HepG2 (cell line): ENCODE measurements at places on chromosomes 7 and 10.

DNA sequence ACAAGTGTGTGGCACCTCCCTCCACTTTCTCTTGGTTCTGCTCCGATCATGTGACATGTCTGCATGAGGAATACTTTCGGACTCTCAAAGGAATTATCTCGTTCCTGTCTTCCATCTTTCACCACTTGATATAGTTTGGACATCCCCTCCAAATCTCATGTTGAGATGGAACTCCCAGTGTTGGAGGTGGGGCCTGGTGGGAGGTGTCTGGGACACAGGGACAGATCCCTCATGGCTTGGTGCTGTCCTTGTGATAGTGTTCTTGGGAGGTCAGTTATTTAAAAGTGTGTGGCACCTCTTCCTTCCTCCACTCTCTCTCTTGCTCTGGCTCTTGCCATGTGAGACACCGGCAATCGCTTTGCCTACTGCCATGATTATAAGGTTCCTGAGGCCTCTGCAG lies 166.4 kb downstream of the GFRA1 start:
- no peak for DNase-seq

DNA sequence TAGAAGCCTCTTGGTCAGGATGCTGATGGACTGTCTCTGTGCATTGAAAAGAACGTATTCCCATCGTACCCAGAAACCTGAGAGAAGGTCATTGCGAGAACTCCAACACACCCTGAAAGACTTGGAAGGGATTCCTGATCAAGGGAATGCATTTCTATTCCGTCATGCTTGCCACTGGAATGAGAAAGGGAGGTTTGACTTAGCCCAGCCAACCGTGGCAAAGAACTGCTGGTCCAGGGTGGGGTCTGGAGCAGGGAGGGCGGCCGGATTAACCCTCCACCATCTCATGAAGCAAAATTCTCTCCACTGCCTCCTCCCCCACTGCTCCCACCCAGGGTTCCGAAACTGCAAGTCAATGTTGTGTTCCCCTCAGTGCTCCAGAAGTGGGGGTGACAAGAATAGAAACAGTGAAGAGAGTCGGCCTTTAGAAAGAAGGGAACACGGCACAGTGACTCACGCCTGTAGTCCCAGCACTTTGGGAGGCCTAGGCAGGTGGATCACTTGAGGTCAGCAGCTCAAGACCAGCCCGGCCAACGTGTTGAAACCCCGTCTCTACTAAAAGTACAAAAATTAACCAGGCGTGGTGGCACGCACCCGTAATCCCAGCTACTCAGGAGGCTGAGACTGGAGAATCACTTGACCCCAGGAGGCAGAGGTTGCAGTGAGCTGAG lies 137.5 kb upstream of the MGMT start:
- no peak for DNase-seq

- no peak for DNase-seq
These were observed 353.4 kb downstream of the DNAJB6 start for GRCh38 chr7:157690058-157690832.

- DNase-seq: no peak
These were observed 117.7 kb upstream of the TNRC18 start for GRCh38 chr7:5541087-5541992.

DNA sequence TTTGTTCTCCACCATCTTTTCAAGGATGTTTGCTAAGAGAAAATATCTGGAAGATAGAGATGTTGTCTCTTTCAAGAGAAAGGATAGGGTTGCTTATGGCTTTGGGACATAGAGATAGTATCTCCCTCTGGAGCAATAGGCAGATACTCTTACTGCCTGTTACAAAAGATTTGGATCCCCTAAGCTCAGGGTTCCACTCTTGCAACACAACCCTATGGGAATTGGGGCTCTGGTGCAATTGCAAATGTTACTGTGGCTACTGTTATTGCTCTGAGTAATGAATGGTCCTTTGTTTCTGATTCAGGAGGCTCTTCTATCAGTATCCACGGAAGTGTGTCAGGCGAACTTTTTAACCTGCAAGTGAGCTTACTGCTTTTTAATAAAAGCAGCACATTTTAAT lies 88.8 kb downstream of the GPR85 start:
- DNase-seq: peak; percentile 30

DNA sequence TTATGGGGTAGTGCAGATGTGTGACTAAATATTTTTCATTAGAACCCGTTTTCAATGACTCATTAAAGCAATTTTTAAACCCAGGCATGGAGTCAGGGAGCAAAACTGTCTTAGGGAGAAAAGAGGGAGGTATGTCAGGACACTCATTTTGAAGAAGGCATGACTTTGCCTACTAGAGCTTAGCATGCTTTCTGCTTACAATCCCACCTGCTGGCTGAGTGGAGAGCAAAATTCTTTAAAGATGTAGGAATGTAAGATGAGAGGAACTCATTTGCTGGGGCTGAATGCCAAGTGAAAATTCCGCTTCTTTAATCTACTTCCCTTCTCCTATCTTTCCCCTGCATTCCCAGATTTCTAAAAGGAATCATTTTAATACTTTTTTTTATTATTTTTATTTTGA lies 232.6 kb downstream of the GALNT17 start:
- DNase-seq: no peak

DNA sequence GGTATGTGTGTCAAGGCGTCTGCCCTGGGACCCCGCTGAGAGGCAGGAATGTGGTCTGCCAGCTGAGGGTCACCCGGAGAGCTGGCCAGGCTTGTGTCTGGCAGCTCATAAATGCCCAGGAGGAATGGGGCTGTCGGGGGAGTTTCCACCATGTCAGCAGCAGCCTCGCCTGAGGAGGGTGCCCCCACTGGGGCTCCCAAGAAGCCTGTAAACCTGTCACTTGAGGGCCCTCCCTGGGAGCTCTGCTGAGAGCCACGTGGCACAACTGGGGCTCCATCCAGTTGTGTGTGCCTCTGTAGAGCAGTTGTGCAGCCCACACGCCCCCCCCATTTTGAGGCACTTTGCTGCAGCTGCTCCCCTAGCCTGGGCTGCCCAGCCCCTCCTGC lies 70.6 kb downstream of the NEURL1 start:
- no peak for DNase-seq

DNA sequence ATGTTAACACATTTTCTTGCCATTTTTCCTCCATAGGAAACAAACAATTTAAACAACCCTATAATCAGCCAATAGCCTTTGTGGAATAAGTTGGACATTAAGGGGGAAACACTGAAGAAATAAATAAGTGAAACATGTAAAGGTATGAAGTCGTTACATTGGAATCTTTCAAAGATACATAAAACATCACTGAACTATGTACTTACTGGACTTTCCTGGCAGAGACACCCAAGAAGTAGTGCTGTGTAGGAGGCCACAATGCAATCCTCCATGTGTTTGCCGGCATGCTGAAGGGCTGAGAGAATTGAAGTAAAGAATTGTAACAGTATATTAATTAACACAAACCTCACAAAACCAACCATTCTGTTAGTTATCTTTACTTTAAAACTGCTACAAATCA lies 76.5 kb upstream of the GRID1 start:
- peak; percentile 63 for DNase-seq

GRCh38 chr7:17915796-17916195 lies 24.5 kb downstream of the SNX13 start:
- no peak for DNase-seq

DNA sequence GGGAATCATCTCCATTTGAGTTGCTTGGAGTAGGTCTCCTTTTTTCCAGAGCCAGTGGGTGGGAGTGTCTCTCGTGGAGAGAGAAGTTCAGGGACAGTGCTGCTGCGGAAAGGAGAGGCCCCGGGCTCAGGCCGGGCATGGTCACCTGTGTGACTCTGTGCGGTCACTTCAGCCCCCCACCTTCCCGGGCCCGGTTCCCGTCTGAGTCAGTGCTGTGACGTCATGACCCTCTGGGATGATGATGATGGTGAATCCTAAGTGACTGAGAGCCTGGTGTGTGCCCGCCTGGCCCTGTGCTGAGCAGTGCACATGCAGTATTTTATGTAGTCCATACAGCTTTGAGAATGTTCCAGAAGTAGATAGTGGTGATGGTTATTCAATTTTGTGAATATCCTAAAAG lies 32.6 kb upstream of the AP5Z1 start:
- no peak for DNase-seq

DNA sequence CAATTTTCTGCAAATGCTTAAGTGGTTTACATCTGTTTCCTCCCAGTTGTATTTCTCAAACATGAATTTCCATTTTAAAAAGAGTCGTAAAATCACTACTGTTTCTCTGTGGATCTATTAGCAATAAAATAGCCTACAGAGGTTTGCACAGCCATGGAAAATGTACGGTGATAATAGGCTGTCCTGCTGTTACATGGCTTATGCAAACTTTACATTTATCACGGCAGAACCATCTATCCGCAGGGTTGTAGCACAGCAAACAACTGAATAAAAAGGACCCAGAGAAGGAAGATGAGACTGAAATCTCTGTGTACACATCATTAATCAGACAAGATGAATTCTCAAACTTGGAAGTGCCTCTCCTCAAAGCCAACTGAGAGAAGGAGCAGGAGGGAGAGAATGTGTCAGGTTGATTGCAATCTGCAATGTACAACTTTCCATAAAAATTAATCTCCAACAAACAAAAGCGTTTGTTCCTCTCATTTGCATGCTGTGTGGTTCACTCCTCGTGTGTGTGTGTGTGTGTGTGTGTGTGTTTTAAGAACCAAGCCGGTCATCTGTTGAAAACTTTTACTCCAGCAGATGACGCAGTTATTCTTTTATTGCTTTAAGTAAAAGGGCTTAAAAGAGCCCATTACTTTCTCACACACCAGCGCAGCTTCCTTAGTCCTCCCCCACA lies 279.3 kb downstream of the SKAP2 start:
- no peak for DNase-seq

DNA sequence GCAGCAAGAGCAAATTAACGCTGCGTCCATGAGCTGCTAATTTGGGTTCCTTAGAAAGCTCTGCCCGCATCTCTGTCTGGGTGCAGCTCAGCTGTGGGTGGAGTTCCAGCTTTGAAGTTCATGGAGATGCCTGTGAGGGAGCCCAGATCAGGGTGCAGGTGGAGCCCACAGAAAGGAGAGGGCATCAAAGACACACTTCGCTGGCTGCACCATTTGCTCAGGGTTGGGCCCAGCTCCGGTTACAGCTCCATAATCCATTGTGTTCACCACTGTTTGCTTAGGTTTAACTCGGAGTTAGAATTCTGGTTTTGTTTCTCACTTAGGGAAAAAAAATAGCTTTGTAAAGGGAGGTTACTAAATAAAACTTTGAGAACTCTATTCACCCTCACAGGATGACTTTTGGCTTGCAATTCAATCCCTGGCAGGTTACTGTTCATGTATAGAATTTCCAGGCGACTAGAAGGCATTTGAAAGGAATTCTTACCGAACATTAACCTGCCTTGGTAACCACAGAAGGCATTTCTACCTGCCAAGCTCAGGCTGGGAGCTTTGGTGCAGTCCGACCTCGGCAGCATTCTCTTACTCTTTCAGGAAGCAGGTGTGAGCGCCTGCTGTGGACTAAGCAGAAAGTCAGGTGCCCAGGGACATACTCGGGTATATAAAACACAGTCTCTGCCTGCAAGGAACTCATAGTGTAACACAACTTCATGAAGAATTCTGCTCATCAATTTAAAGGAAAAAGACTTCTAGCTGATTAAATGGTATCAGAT lies 179.5 kb upstream of the RNF32 start:
- peak; percentile 59 for DNase-seq

- DNase-seq: no peak
These were observed 9.5 kb downstream of the INHBA start for GRCh38 chr7:41693150-41693997.

DNA sequence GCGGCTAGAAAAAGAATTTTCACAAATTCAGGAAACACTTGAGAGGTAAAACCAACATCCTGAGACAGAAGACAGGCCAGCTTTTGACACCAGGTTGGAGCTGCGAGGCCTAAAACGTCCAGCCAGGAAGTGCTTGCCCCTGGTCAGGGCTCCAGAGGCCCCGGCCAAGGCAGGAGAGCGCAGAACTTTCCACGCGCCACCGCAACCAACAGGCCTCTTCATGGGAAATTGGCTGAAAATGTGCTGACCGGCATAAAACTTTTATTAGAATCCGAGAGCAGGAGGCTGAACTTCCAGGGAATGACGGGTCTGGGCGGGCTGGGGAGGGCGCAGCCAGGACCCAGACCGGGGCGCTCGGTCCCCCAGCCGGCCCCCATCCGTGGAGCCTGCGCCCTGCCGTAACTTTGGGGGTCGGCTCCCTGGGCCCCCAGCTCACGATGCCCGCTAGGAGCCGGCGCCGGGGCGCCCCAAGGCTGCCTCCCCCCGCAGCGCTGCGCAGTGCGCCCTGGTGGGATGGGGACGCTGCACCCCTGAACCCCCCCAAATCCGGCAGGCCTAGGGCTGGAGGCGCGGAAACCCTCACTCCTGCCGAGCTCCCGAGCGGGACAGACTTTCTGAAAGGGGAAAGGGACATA lies 414.0 kb upstream of the MKI67 start:
- no peak for DNase-seq

DNA sequence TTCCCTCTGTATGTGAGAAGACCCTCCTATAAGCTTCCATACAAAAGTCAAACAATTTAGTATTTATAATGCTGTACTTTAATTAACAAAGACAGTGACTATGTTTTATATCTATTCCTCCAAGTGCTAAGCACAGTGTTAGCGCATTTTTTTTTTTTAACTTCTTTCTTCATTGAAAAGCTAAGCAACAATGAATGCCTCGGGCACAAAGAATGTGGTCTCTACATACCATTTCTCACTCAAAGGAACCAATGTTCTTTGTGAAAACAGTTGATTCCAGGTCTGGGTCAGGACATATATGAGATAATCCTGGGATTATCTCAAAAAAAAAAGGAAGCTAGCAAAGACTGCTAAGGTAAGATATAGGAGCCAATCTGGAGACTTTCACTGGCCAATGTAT lies 26.2 kb upstream of the REEP3 start:
- no peak for DNase-seq

DNA sequence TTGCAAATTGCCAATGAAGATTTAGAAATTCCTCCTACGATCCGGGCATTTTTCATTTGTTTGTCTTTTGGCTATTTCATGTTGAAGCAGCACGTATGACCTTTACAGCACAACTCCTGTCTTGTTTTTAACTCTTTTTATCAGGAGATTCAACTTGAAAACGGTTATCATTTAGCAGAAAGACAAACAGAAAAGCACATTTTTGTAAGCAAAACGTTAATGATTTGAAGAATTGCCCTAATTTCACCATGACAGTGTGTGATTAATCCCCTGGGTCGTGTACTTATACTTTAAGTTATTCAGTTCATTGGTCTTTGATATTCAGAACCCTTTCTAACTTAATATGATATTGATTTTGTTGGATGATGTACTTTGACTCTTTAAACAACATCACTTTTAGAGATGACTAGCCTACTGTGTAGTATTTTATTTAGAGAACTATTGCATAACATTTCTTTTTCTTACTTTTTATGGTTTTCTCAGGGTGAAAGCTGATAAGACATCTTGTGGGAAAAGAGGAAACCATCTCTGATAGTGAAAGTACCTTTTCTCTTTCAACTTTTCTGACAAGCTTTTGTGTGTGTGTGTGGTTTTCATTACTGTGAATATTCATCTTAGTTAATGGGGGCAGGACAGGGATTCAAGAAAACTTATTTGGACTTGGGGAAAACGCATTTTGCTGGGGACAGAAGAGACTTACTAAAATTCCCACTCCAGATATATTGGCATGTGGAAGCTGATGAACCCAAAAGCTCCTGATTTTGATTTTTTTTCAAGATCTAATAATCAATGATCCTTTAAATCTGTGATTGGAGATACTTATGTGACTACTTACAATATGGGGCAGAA lies 8.1 kb downstream of the HHEX start:
- peak; percentile 98 for DNase-seq
